ENCODE measurements at places on chromosomes 3 and 15.

GRCh38 chr15:73298522-73299245, 70.1 kb downstream of the HCN4 start:
- DNase-seq, result no peak

DNA sequence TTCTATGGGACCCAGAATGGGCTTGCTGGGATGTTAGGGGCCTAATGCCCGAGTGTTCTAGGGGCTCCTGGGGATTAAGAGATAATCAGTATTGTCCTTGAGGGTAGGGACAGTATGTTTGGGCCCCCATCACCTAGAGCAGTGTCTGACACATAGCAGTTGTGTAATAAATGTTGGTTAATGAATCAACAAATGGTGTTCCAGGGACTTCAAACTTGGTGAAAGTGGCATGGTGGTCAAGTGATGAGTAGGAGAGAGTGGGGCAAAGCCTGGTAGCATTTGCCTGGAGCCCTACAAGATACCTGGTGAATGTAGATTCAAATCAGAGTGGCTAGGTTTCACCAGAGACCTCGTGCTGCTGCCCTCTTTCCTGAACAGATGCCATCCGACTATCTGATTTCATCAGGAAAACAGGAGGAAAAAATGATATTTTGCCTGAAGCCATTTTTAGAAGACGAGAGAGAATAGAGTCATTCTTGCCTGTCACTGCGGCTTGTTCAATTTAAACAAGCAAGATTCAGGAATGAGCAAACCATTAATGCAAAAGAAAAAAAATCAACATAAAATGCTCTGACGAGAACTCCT, 117.3 kb downstream of the RPL22L1 start:
- no peak for DNase-seq

DNA sequence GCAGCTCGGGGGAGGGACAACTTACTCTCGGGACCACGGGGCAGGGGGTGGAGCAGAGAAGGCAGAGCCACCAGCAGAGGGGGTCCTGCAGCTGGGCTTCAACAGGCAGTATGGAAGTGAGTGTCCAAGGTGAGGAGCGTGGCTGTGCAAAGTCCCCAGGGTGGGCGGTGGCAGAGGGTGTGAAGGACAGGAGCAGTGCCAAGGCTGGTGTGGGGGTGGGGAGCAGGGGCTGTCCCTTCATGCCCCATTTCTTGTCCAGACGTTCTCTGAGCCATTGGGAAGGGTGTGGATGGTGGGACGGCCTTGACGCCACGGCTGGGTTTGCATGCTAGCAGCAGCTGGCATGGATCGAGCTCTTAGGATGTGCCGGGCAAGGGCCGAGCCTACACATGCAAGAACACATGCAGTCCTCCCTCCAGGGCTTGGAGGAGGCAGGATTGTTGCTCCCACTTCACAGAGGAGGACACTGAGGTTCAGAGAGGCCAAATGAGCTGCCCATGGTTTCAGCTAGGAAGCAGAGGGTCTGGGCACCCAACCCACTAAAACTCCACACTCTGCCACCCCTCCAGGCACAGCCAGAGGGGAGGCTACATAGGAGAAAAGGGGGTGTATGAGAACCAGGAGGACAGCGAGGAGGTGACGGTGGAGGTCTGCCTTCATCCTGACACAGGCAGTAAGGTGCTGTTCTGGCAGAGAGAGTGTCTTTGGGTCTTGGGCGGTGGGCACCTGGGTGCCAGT, 93.6 kb downstream of the TBC1D2B start:
- DNase-seq, result no peak

- DNase-seq, result no peak
These were observed 1.3 kb downstream of the KLF15 start for GRCh38 chr3:126355777-126356372.

GRCh38 chr3:52205727-52206372, 7.9 kb downstream of the ALAS1 start:
- DNase-seq, result no peak

- DNase-seq, result no peak
These were observed 76.3 kb downstream of the VGLL3 start for GRCh38 chr3:86914670-86915069.

- DNase-seq, result no peak
These were observed 245.1 kb downstream of the PCCB start for GRCh38 chr3:136495213-136495612.

GRCh38 chr3:24850245-24850644, 355.6 kb upstream of the THRB start:
- no peak for DNase-seq

DNA sequence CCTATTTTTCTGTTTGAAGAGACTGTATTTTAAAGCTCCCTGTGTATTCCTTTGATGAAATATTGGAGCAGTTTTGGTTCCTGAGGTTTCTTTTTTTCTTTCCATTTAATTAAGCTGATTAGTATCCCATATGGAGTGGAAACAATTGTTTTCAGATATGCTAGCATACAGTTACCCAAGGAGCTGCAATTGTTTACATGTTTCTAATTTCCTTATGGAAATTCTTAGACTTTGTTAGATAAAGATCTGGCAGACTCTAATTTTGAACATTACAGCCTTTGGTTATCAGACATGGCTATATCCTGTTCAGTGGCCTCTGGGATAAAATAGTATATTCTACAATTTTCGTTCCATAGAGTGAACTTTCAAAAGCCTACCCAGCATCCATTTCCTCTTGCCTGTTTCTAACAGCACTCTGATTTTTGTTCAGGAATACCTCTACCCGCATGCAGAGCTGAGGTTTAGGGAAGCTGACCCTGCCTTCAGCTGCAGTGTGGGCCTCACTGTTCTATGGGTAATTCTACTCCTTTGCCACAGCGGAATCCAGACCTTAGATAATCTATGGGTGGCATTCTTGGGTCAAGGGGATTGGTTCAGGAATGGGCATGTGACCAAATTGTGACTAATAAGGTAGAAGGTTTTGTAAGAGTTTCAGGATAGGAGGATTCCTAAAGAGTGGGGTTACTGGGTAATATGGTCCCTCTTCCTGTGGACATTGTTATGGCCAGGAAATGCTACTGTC, 161.1 kb upstream of the ANKRD28 start:
- DNase-seq, result no peak

GRCh38 chr3:1381647-1382036, 288.8 kb downstream of the CNTN6 start:
- no peak for DNase-seq

DNA sequence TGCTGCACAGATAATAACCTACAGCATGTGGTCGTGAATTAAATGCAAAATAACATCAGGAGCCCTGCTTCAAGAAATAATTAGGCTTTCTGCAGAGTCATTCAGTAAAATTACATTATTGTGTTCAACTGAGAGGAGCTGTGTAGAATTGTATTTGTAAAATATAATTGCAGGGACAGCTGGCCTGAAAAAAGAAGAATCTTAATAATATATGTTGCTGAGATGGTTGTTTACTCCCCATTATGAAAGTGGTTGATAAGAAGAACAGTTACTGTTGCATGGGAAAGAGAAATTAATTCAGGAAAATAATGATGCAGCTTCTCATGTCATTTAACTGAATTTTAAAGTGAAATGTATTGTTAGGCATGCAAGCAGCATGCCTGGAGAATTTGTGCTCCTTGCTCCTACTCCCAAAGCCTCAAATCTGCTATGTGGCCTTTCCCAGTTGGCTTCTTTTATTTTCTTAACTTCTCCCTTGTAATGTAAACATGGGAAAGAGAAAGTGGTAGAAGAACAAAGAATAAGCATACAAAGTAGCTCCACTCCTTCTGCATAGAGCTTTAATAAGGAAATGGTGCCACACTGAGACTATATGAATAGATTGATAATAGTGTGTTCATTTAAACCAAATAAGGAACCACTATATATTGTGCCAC, 100.1 kb downstream of the VGLL3 start:
- DNase-seq, result no peak

- no peak for DNase-seq
These were observed 1.2 kb downstream of the RHO start for GRCh38 chr3:129529436-129530210.

- no peak for DNase-seq
These were observed 315.1 kb upstream of the CBLB start for GRCh38 chr3:106183762-106184391.

GRCh38 chr3:115667738-115668065, 44.4 kb downstream of the GAP43 start:
- DNase-seq, result no peak

DNA sequence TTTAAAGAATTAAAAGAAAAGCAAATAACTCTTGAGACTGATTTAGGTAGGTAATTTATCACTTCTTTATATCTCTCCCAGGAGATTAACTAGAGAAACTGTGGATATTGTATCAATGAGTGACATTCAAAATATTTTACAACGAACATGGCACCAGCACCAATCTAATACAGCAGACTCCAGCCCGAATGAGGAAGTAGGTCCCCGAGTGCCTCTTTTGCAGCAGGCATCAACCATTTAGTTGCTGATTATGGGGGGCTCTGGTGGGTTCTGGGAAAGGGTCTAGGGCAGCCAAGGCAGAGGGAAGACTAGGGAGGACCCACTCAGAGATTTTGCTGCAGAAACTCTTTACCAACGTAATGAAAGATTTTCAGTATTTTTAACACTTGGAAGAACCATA, 31.7 kb upstream of the TTC14 start:
- no peak for DNase-seq

- DNase-seq, result no peak
These were observed 6.6 kb upstream of the ATP11B start for GRCh38 chr3:182786564-182787196.

DNA sequence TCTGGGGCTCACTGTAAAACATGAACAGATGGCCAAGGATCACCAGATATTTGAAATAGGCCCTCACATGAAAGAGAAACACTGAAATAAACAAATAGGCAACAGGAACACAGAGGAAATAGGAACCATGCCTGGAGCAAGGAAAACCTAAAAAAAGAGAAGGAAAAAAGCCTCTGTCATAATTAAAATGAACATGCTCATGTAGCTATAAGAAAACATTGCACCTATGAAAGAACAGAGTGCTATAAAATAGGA, 102.4 kb downstream of the RAB11A start:
- DNase-seq, result no peak

DNA sequence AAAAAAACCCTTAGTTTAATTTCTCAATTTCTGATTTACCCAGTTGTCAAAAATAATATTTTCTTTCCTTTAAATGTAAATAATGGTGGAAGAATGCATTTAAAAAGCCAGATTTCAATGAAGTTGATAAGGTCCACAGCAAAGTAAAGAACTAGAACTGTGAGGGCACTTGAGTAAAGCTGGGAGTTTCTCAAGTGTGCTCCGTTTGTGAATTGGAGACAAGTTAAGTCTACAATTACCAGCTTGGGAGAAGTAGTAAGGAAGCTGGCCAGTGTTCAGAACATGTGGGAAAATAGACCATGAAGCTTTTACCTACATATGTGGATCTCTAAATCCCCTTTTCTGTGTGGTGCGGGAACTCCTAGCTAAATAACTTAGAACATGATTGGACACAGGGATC, 239.4 kb downstream of the OXSM start:
- no peak for DNase-seq

DNA sequence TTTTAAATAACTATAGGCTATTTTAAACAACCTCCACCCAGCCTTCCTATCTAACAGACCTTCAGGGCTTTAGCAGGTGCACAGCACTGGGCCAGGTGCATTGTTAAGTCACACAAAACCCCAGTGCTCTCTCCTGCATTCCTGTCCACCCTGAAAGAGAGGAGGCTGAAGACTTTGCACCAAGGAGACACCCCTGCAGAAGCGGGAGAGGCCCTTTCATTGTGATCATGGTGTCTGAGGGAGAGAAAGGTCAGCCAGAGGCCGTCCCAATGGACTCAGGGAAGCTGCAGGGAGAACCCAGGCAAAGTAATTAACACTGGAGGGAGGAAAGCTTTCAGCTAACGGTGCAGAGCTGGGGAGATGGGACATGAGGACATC, 5.2 kb downstream of the LRIG1 start:
- no peak for DNase-seq

DNA sequence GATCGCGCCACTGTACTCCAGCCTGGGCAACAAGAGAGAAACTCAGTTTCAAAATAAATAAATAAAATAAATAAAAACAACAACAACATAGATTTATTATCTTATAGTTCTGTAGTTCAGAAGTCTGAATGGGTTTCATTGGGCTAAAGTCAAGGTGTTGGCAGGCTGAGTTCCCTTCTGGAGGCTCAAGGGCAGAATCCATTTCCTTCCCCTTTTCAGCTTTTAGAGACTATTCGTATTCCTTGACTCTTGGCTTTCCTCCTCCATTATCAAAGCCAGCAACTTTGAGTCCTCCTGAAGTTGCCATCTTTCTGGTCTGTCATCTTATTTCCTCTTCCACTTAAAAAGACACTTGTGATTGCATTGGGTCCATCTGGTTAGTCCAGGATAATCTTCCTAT, 12.1 kb downstream of the BLM start:
- no peak for DNase-seq

- DNase-seq, result no peak
These were observed 13.0 kb upstream of the CACNA2D2 start for GRCh38 chr3:50516440-50516871.

- no peak for DNase-seq
These were observed 37.2 kb upstream of the SLCO2A1 start for GRCh38 chr3:134066651-134067530.

DNA sequence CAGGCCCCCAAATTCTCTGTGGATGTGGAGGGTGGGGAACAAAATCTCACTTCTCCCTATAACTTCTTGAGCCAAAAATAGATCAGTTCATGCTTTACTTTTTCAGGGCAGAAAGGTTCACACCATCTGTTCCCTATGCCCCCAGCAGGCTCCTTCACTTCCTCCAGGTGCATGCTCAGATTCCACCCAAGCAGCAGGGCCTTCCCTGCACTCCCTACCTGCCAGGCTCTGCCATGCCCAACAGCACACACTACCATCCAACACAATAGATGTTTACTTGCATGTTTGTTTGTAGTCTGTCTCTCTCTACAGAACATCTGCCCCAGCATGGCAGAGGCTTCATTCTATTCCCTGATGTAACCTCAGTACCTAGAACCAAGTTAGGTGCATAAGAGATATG, 43.3 kb downstream of the GABRB3 start:
- no peak for DNase-seq

DNA sequence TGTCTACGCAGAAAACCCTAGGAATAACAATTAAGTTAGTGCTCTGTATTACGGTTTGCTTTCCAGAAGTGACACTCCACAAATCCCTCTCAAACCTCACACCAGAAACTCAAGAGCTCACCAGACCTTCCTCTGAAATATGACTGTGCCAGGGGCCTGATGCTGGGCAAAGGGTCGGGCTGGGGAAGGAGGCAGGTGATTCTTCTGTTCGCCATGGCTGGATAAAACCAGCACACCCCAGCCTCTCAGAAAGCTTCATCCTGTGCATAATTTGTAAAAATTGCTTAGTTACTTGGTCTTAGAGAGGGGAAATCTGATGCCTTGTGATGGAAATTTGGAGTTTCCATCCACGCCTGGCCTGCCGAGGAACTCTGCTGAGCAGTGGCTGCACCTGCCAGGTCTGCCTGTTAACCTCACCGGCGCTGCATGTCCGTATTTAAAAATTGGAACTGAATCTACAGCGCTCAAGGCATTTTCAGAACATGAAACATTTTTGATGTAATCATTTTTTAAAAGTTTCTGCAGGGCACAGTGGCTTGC, 22.7 kb upstream of the ATP1B3 start:
- no peak for DNase-seq

Measured in activated naive CD8-positive, alpha-beta T cell treated with anti-CD3 and anti-CD28 coated beads, Interleukin-2, amount 50 U/mL, for 24 hours (primary cell).